ENCODE measurements at places on chromosomes 7 and 10.

DNA sequence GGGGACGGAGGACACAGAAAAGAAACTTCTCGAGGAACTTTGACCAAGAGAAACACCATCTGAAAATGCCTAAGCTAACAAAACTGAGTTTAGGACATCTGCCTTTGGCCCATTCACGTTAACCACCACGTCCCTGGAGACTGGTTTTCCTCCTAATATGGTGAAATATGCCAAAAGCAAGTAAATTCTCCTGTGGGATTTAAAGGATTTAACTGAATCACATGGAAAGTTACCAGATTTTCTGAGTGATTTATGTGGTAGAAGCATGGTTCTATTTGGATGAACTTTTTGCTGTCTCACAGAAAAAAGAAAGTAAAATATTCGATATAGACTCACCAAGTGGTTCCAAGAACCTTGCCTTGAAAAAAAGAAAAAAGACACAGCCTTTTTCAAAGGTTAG, 30.4 kb upstream of the BMPER start:
- DNase-seq, result no peak

GRCh38 chr7:128420773-128421172, 11.0 kb upstream of the IMPDH1 start:
- no peak for DNase-seq

GRCh38 chr7:28988810-28989209, 30.7 kb upstream of the TRIL start:
- no peak for DNase-seq

DNA sequence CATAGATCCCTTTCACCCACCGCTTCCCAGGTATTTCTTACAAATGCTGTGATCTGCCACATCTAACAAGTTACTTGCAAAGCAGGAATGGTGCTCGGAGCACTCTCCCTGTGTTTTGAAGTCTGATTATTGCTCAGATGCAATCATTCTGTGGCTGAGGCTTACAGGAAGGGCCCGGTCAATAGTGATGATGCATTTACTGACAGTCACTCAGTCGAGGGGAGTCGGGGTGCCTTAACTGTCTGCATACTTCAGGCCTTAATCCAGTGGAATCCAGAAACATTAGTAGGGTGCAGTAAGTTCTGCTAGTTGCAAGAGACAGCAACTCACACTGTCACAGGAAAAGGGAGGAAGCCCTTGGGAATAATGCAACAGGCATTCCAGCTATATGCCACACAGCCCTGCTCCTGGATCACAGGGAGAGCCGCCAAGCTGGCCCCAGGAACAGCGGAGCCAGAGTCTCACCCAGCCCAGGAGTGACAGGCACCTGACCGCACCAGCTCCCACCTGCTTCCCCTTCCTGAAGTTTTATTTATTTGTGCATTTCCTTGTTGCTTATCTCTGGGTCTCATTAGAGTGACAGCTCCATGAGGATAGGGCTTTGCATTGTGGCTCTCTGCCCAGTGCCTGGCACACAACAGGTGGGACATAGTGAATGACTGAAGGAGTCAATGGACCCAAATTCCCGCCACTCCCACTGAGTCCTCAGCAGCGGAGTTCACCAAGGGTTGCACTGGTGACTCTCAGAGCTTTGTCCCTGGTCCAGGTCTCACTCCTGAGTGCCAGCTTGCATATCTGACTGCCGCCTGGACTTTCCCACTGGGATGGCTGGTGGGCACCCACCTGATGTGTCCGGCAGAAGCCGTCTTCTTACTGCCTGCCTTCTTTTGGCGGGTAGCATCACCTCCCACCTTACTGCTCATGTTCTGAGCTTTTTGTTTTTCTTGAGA, 212.5 kb upstream of the SH2B2 start:
- no peak for DNase-seq

- no peak for DNase-seq
Measured at GRCh38 chr7:158633055-158633956, 45.7 kb upstream of the PTPRN2 start.

DNA sequence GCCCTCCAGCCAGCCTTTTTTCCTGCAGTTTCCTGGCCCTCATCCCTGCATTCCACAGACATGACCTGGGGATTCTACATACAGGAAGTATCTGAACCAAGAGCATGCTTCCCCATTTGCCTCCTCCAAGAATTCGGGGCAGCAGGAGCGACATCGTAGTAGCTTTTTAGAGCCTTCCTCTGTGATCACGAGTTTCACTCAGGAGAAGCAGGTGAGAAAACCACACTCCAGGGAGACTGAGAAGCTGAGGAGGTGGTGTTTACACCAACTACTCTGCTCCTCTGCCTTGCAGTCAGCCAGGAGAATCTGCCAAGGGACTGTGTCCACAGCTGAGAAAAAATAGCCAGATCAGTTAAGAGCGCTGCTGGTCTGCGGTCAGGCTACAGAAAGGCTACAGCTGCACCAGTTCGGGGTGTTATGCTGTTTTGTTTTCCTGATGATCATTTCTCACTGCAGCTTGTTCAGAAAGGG, 54.1 kb downstream of the HSPA12A start:
- DNase-seq, result no peak
